SJCRH30 (cell line): ENCODE measurements at places on chromosomes 7 and 10.

GRCh38 chr10:63641799-63642198, 120.6 kb downstream of the REEP3 start:
- DNase-seq, result no peak

GRCh38 chr10:74056050-74056818, 58.3 kb downstream of the VCL start:
- no peak for DNase-seq

DNA sequence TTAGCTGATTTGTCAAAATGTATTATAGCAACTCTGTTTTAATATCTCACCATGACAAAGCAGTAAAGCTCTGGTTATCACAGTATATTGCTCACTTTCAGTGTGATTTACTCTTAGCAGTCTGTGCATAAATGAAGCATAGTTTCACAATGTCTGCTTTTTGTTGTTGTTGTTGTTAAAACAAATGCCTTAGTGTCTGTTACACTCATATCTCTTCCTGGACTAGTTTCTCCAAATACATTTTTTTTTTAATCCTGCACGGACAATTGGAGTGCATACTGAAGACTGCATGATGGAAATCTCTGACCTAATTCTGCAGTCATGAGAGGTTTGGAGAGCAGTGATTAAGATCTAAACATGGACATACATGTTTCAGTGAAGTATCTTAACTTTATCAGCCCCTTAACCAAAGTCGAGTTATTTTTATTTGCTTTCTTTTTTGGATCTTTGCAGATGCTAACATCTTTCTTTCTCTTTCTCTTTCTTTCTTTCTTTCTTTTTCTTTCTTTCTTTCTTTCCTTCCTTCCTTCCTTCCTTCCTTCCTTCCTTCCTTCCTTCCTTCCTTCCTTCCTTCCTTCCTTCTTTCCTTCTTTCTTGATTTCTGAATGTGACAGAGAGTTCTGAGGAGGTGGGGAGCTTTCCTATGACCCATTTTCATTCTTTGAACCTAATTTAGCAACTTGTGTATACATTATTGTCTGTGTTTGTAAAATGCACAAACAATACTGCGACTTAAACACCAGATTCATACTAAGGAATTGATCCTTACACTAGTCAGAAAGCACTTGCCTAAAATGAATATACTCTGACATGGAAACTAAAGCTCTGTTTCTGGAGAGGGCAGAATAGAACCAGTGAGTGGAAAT, 161.5 kb upstream of the AGR3 start:
- no peak for DNase-seq

DNA sequence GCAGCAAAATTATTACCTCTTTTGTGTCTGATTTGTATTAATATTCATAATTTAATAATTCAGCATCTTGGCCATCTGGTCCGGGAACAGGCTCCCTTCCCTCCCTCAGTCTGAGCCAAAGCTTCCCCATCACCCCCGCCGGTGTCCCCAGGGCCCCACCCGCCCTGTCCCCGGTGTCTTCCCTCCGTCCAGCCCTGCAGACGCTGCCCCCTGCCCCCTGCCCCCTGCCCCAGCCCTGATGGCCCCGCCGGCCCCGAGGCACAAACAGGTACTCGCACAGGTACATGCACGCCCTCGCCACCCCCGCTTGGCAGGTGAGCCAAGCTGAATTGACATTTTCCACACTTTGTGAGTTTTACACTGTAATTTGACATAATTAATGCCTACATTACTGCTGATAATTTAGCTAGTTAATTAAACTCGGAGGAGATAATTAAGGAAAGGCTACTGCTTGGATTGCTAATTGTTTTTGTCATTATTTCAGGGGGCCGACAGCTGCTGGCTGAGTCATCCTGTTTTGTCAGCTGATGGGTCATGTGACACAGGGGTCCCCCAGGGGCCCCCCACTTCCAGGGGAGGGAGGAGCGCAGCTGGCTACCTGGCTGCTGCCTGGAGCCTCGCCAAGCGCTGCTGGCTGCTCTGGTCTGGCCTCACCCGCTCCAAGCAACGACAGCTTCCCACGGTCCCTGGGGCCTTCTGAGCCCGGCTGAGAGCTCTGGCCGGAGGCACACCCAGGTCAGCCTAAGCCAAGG, 36.6 kb downstream of the MICALL2 start:
- peak; percentile 72 for DNase-seq

GRCh38 chr10:78066012-78066411, 32.3 kb downstream of the RPS24 start:
- no peak for DNase-seq

- DNase-seq, result no peak
Observed at GRCh38 chr10:24825551-24825950, 101.9 kb upstream of the ARHGAP21 start.
